GF-D8 (cell line): ENCODE measurements at places on chromosomes 6 and 20.

DNA sequence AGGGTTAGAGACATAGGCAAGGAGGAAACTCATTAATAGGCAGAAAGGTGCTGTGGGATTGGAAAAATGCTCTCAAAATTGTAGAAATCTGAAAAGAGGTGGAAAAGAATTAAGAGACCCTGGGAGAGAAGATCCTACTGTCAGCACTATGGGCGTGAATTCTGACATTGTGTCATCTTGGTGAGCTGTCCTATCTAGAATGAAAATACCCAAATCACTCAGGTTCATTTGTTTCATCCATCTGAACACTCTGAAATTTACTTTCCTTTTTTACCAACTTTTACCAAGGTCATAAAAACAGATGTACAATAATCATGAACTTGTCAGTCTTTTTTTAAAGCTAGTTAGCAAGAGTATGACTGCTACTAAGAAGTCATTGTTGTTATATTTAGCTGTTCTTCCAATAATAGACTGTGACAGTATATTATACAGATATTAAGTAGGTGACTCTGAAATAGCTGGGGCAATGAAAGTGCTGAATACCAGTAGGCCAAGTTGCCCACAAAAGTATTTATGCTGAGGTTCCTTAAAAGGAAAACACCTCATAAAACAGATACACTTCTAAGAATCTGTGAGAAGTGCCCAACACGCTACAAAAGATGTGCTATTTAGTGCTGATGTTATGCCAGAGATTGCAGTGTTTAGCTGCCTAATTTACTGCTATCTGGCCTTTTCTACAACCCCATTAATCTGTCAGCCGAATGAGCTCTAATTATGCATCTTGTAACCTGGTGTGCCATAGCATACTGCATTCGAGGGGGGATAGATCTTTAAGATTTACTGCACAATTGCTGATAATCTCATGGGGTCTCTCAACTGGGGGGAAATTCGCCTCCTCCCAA is 217.5 kb upstream of the SUPT3H start:
- DNase-seq = no peak

DNA sequence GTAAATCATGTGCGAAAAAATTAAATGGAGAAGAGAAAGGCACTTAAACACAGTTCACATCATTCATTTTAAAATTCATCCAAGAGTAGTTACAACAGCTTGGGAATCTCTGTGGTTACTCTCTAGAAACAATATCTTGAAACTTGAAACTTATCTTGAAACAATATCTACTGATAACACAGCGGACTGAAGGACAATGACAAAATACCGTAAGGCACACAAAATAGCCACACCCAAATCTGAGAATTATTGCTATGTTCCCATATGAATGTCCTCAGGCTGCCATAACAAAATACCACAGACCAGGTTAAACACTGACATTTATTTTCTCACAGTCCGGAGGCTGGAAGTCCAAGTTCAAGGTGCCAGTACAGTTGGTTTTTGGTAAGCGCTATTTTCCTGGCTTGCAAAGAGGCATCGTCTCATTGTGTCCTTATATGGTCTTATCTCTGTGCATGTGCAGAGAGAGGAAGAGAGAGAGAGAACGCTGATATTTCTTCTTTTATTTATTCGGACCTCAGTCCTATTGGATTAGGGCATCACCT is 122.5 kb upstream of the BTBD3 start:
- no peak for DNase-seq

DNA sequence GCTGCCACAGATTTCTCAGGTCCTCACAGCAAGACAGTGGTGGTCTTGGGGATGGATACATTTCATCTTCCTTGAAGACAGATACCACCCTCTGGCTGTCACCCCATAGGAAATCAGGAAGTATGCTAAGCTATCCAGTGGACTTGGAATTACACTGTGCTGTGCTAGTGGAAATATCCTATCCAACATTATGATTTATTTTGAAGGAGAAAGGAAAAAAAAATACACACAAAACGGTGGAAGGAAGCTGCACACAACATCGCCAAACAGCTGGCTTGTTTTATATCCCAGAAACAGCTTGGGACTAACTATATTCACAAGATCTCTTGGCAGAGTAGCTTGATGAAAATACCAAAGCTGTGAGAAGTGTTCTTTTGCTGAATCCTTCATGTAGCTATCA is 257.6 kb downstream of the LAMA2 start:
- no peak for DNase-seq

- no peak for DNase-seq
Observed at GRCh38 chr6:31246051-31246521, 25.8 kb downstream of the HLA-C start.

DNA sequence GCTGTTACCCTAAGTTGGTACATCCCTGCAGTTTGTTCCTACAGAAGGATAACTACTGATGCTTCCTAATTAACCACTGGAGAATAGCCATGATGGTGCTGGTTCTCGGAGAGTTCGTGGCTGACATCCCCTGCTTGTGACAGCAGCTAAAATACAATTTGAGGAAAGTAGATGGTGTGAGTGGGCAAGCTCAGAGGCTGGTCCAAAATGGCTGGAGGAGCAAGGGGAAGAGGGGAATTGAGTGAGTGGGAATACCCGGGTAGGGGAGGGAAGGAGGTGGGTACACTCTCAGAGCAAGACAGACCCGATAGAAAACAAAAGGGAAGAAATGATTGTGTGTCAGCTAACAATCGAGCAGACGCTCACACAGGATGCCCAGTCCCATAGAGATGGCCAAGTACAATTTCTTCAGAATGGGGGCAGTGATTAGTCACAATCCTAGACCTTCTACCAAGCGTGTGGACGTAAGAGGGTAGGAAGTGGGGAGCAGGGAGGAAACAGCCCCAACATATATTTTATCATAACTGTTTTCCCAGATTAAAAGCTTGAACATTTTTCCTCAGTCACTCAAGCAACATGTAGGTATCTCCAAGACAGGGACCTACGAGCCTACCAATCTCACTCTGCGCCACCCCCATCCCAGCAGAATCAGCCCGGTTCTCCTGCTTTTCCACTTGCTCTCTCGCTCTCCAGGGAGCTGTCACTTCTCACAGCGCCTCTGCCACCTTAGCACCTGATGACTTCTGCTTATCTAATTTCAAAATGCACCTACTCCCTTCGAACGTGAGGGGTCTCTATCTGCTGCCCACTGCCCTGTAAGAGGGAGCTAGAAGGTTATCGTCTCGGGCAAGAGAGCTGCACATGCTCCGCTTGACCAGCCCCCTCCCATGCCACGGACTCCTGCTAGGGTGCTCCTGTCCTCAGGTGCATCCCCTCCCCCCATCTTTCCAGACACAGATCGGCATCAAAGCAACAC is 26.2 kb downstream of the RIPOR2 start:
- no peak for DNase-seq

DNA sequence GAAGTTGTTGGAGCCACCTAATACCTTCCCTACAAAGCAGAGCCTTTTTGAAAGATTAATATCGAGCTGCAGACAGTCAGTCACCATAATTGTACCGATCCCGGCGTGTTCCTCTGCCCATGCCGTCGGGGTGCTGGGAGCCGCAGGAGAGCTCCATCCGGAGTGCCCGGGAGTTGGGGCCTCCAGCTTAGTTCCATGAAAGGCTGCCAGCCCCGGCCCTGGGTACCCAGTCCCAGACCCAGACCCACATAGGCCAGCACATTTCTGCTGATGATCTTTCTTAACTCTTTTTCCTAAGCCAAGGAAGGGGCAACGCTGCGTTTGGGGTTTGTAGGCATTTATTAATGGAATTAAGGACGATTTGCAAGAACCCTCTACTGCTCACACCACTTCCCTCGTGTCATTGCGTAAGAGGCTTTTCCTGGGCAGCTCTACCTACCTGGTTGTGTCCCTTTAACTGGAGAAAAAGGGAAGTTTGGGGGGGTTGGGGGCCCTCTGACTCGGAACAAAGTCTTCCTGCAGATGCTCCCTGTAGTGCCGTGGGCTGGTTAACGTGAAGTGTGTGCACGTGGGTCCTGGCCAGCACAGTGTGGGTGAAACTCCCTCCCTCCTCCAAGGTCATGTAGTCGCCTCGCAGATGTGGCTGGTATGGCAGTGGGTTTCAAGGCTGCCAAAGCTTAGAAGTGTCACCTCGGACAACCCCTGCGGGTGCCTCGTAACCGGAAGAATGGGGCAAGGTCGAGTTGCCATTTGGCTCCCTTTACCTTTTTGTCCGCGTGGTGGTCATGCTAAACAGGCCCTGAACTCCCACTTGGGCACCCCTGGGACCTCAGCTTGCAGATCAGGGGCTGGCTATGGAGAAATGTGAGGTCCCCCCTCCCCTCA is 54.3 kb upstream of the APCDD1L start:
- DNase-seq = no peak
